ENCODE measurements at places on chromosomes 6 and 20.

GRCh38 chr6:47170617-47170947 lies 128.4 kb upstream of the ADGRF1 start:
- DNase-seq, result no peak

DNA sequence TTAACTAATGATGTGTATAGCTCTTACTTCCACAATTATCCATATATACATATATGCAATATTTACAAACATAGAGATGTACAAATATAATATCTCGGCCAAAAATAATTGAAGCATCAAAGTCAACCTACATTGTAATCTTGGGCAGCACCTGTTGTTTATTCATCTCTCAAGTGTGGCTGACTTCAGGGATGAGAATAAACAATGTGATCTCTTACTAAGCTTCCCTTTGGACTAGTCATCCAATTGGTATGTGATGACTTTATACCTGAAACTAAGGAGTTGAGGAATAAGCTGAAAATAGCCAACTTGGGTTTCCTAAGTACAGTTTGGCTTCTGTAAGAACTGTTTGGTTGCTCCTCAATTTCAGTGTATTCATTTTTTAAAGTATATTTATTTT lies 256.6 kb downstream of the KHDC1L start:
- peak; percentile 38 for DNase-seq

- DNase-seq, result no peak
Measured at GRCh38 chr6:35710241-35710847, 21.6 kb upstream of the FKBP5 start.

- peak; percentile 31 for DNase-seq
Measured at GRCh38 chr6:169079650-169080049, 174.0 kb downstream of the THBS2 start.

GRCh38 chr6:69027861-69028260 lies 392.8 kb downstream of the ADGRB3 start:
- peak; percentile 74 for DNase-seq

- DNase-seq, result no peak
Measured at GRCh38 chr6:135740580-135740979, 110.9 kb upstream of the PDE7B start.

GRCh38 chr20:6178537-6178936 lies 55.7 kb upstream of the FERMT1 start:
- peak; percentile 23 for DNase-seq

GRCh38 chr20:57897156-57897874 lies 187.5 kb upstream of the PMEPA1 start:
- no peak for DNase-seq
